Immature natural killer cell (primary cell): ENCODE measurements at places on chromosomes 12 and 14.

GRCh38 chr12:24278832-24279231 lies 329.4 kb upstream of the SOX5 start:
- no peak for DNase-seq

DNA sequence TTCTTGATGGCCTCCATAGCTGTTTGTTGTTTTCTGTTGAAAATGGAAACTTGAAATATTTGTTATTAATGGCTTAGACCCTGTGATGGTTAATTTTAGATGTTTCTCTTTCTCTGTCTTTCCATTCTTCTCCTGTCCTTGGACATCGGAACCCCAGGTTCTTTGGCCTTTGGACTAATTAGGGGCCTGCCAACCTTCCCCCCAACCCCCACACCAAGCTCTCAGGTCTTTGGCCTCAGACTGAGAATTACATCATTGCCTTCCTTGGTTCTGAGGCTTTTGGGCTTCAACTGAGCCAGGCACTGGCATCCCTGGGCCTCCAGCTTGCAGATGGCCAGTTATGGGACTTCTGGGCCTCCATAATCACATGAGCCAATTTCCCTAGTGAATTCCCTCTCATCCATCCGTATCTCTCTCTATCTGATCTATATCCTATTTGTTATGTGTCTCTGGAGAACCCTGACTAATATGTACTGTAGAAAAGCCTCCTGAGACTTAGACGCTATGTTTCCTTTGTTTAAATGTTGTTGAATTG lies 71.6 kb downstream of the FGD4 start:
- no peak for DNase-seq

DNA sequence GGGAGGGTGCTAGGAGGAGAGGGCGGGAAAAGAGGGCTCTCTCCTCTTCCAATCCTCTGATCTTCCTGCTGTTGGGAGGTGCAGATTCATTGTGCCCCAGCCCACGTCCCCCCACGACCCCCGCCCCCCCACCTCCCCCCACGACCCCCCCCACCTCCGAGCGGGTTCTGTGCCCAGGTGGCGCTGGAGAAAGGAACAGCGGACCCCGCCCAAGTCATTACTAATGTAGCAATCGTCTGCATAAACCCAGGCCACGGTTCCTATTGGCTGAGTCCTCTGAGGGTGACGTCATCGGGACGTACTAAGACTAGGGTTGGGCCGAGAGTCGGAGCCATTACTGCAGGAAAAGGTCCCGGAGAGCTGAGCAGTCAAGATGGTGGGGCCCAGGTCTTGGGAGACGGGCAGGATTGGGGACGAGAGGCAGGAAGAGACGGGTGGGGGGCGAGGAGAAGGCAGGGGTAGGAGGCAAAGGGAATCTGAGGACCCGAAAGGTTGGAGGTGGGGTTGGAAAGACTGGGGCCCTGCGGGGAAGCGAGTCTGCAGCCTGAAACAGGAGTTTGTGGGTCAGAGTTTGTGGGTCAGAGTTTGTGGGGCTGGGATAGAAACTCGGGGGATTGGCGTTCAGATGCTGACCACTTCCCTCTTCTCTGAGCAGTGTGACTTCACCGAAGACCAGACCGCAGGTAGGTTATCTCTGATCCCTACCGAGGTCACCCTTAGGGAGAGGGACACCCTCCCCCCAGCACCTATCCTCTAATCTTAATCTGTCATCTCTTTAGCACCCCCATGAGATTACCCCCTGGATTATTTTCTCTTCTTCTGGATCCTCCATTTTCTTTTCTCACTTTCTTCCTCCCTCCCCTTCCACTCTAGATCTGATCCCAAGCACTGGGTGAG lies at the start of gene MYL6:
MYL6 (plus strand) TSS at position 331 of the 897 bp plus-strand sequence; CDS start at position 374, 43 bp downstream.
- DNase-seq, result peak; percentile 86

DNA sequence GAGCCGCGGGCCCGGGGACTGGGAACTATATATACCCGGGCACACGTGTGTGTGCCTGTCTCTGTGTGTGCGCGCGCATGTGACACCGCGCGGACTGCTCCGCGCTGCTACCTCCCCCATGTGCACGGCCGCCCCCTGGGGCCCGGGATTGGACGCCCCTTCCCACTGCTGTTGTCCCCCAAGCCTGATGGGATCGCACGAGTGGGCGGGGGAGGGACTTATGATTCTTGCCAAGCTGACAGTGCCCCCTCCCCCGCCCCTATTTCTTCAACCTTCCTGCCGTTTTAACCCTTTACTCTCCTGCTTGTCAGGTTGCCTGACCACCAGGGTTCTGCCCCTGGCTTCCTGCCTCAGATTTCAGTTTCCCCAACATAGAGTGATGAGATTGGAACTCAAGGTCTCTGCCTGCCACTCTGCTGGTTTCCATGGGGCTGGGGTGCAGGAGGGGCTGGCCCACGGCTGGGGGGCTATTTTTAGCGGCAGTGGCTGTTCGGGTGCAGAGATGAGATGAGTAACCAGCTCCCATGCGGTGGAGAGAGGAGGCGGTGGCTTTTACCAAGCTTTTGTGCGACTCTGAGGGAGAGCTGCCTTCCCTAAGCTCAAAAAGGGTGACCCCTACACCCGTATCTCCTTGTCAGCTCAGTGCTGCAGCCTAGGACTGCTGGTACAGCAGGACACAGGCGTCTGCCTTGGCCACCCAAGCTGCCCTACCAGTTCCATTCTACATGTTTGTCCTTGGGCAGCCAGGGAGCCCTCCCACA lies at the start of gene DDN:
DDN (minus strand) TSS at position 5 of the 761 bp plus-strand sequence. CDS start 88 bp downstream, outside the sequence.
- DNase-seq, result peak; percentile 47

DNA sequence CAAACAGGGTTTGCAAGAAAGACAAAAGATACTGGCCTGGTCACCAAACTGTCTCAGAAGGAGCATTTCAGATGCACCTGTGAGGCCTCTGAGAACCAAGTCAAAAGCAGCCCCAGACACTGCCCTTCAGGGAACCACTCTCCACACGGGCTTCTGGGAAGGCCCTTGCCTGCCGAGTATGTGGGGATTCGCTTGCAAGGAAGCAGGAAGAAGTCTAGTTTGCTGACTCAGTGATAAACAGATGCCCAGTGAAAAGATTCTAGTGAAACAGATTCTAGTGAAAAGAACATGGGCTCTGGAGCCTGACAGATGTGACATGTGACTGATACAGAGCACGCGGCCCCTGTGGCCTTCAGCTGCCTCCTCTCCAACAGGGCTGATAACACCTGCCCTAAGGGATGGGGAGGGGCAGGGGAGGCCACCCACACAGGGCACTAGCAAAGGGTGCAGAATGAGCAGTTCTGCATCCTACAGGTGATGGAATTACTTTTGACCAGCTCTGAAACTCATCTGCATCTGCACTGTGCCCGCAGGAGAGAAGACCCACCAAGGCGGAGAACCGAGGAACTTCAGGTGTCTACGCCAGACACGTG lies 19.1 kb downstream of the AMN start:
- no peak for DNase-seq

DNA sequence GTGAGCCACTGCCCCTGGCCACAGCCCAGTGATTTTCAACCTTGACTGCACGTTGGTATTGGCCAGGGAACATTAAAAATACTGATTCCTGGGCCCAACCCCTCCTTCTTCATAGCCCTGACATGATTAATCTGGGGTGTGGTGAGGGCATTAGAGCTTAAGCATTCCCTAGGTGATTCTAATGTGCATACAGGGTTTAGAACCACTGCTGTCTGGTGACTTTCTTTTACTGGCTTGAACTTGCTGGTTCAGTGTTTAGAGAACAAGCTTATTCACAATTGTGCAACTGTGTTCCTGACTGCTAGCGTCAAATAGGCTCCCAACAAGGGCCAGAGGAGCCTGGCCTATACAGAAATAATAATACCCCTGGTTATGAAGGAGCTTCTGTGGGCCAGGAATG lies 488.8 kb upstream of the CCDC196 start:
- no peak for DNase-seq

DNA sequence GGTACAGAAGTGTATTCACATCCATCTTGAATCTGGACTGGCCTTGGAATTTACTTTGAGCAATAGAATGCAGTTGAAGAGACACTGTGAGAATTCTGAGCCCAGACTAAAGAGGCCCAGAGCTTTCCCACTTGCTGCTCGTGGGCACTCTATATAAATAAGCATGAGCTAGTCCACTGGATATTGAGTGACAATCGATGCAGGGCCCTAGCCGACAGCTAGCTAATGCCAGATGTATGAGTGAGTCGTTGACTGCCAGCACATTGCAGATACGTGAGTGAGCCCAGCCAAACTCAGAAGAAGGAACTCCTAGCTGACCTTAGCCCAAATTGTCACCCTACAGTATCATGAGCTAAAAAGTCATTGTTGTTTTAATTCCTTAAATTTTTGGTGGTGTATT lies 24.9 kb downstream of the NAV3 start:
- no peak for DNase-seq

DNA sequence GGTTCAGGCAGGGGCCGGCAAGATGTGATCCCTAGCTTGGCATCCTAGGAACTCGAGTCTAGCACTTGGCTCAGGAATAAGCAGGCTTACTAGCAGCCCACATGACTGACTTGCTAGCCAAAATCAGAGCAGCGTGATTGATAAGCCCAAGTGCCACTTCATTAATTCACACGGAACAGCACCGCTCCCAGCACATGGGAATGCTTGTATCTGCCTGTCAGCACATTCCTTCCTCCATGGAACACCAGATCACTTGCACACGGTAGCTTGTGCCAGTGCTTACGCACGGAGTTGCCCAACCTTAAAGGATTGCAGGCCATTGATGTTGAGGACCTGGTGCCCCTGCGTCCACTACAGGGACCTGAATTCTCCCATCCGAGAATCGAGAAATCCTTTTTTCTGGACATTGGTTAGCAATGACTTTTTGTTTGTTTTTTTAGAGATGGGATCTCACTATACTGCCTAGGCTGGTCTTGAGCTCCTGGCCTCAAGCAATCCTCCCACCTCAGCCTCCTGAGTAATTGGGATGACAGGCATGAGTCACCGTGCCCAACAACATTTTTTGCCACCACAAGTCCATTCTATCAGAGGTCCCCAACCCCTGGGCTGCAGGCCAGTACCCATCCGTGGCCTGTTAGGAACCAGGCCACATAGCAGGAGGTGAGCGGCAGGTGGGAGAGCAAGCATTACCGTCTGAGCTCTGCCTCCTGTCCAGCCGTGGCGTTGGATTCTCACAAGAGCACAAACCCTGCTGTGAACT lies 30.6 kb upstream of the TSPAN9 start:
- no peak for DNase-seq

GRCh38 chr12:3605692-3606091 lies 114.7 kb downstream of the PRMT8 start:
- no peak for DNase-seq

- DNase-seq, result no peak
These were observed 9.5 kb downstream of the GPR19 start for GRCh38 chr12:12686472-12686871.

GRCh38 chr12:10189653-10190052 lies 10.8 kb downstream of the TMEM52B start:
- no peak for DNase-seq

DNA sequence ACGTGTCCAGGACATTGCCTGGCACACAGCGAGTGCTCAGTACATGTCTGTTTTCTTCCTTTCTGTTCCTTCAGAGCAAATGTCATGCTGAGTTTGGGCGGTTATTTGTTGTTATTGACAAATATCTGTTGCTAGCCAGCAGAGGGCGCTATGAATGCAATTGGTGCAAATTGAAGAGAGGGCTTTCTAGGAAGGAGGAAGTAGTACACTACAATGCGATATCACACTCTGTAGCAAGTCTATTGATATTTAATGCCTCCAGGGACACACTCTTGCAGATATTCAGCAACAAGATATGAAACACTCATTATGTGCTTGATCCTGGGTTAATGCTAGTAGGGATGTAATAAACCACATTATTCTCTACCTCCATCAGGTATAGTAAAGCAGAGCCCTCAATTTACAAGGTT lies 267.3 kb upstream of the SRRM4 start:
- DNase-seq, result no peak

- DNase-seq, result no peak
These were observed 23.6 kb downstream of the KRT80 start for GRCh38 chr12:52168019-52168717.
